ENCODE measurements at places on chromosomes 2 and 18.

- DNase-seq: no peak
Observed at GRCh38 chr2:198325359-198325758, 521.0 kb downstream of the PLCL1 start.

DNA sequence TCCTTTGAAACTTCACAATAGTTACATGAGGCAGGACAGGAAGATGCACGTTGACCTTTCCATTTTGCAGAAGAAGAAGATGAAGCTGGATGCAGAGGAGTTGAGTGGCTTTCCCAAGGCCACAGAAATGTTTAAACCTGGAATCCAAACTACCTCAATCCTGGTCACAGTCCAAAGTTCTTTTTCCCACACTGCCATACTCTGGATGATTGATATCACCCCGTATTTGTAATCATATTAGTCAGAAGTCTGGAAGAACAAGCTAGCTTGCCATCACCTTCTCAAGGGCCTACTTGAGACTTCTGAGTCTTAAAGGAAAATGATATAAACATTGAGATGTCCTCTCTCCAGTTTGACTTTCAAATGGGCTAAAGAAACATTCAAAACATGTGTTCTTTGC is 190.1 kb downstream of the LNPK start:
- DNase-seq: no peak

- no peak for DNase-seq
Observed at GRCh38 chr2:37342591-37343220, 1.7 kb upstream of the QPCT start.

DNA sequence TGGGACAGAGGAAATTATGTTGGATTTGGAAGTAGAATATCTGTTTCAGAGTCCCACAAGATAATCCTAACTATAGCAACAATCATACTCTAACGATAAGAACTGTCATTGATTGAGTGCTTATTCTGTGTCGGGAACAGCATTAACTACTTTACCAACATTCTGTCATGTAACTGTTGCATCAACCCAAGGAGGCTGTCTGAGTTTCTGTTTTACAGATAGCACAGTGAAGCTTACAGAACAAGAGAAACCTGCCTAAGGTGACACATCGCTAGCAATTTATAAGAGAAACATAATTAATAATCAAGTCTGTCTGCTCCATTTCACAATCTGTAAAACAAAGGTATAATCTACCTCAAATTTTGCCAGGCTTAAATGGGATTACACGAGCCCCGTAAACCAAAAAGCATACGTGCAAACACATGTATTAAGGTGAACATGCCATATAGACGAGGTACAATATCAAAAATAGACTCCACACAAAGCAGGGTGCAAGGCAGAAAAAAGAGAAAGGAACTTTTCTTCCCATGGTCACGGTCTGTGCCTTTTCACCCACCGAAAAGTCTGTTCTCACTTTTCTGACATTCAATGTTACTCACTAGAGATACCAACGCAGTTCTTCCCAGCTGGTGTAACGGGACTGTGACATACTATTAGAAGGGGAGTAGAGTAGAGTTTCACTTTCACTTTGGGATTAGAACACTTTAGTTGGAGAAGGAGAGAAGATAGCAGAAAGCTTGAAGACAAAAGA is 37.2 kb upstream of the SLC8A1 start:
- DNase-seq: no peak

DNA sequence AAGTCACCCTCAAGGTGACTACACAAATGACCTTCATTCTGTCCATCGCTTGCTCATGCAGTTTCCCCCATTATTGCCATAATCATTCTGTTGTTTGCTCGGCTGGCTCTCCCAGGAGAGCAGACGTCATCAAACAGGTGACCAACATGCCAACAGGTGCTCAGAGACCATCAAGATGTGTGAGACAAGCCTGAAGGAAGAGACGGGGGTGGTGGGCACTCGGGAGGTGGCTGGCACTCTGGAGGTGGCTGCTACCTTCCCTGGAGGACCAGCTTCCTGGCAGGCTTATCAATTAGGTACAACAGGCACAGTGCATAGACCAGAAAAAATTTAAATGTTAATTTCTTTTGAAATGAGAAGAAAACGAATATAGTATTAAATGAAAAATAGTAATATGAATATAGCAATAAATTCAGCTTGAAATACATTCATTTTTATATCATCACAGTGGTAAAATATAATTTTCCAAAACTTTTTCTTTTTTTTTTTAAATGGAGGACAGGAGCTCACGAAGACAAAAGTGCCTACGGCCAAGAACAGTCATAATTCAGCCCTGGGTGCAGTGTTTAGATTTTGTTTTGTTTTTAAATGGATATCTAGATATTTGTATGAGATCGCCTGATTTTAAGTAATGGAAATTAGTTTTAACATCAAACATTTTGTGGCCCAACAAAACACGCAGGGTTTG is 16.9 kb upstream of the HAAO start:
- no peak for DNase-seq

DNA sequence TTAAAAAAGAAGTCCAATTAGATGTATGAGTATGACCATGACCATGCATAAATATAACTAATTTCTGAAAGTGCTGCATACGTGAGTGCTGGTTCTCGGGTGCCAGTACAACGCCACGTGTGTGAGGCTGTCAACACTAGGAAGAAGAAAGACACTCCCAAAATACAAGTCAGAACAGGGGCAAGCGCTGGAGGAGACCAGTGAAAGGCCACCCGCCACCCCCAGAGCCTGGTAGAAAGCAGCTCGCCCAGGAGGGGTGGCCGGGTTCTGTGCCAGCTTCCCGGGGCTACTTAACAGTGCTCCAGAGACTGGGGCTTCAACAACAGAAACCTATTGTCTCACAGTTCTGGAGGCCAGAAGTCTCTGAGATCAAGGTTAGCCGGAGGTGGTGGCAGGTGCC is 147.6 kb downstream of the RTP5 start:
- no peak for DNase-seq

DNA sequence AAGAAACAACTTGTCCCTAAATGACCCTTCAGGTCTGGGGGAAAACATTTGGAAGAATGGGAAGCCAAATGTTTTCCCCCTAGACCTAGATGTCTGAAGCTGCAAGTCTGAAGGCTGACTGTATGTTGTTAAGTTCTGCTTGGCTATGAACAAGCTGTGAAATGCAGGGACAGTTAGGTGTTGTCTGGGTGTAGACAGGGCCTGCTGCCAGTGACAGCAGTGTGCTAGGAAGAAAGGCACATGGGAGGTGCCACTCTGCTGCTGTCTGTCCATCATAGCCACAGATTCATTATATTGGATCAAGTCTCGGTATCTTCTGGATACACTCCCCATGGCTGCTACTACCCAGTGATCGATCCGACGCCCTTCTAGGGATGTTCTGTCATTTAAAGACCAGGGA is 265.9 kb upstream of the PXDN start:
- no peak for DNase-seq

DNA sequence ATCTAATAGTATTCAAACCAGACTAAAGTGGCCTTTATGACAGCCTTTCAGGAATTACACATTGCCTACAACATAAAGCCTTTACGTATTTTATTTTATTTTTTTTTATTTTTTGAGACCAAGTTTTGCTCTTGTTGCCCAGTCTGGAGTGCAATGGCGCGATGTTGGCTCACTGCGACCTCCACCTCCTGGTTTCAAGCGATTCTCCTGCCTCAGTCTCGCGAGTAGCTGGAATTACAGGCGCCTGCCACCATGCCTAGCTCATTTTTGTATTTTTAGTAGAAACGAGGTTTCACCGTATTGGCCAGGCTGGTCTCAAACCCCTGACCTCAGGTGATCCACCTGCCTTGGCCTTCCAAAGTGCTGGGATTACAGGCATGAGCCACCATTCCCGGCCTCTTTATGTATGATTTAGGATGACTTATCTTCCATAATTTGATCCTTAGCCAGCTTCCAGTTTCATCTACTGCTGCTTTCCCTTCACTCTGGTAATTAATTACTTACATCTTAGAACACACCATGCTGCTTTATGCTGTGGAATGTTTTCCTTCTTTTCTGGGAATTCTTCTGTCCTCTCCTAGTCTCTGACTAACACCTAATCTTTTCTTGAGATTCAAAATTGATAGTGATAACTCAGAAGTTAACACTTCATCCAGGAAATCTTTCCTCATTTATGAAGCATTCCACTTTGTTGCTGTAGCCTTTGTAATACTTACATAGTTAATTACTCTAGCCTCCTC is 2.6 kb downstream of the USP14 start:
- DNase-seq: no peak

DNA sequence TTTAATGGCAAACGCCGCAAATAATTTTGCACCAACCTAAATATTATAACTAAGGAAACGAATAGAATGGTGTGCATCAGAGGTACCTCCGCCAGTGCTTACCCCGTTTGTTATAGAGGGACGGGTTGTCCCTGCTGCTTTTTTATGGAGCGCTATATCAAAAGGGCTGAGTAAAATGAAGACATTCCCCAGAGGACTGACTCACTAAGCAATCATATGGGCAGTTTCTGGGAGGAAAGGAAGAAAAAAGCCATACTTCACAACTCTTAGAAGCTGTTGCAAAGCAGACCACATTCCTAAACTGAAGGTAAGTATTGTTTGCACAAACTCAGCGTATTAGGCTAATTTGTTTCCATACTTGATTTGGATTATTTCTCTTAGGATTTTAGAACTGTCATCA is 12.9 kb downstream of the ID2 start:
- no peak for DNase-seq

DNA sequence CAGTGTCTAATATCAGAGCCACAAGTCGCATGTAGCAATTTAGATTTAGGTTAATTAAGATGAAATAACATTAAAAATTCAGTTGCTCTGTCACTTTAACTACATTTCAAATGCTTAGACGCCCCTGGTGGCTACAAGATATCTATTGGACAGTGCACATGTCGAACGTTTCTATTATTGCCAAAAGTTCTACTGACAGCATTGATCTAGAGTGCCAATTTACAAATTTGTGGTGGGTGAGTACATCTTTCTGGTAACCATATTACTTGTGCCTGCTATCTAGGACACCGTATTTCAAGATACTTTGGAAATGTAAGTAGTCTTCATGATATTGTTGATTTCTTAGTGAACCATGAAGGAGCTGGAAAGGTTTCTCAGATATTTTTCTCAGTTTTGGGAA is 20.2 kb downstream of the PIK3C3 start:
- no peak for DNase-seq

DNA sequence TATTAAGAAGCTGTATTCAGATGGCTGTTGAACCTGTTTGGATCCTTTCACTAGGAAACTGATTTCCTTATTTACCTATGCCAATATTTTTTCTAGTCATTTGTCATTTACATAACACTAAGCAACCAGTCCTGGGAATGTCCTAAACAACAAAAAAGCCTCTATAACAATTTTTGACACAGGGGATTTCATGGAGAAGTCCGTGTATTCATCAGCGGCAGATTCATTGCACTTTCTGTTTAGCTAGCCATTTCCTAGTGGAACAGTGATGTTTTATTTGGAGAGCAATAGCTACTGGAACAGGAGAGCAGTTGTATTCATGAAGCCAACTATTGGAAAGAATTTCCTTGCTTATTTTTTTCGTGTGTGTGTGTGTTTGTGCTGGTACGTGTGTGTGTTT is 604.3 kb upstream of the POU3F3 start:
- DNase-seq: no peak

GRCh38 chr18:816088-816653 is 4.1 kb upstream of the YES1 start:
- DNase-seq: no peak

- no peak for DNase-seq
Observed at GRCh38 chr2:172442072-172442895, 14.9 kb downstream of the ITGA6 start.

DNA sequence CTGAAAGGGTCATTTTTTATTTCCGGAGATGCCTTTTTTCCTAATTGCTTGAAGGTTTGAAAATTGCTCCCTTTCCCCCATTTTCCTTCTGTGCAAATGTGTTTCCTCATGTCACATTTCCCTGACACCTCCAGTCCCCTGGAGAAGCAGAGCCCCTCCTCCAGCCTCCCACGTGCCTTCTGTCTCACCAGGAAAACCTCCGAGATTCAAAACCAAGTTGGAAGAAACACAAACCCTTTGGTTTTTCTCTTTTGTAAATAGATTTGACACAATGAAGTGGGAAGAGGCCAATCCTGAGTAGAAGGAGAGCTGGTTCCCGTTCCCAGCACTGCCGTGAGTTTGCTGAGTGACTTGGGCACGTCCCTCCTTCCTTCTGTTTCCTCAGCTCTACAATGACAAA is 125.4 kb upstream of the MYCN start:
- DNase-seq: no peak

- DNase-seq: no peak
Observed at GRCh38 chr2:219440388-219441256, 6.0 kb downstream of the SPEG start.

GRCh38 chr2:19577723-19578122 is 219.3 kb upstream of the OSR1 start:
- no peak for DNase-seq

DNA sequence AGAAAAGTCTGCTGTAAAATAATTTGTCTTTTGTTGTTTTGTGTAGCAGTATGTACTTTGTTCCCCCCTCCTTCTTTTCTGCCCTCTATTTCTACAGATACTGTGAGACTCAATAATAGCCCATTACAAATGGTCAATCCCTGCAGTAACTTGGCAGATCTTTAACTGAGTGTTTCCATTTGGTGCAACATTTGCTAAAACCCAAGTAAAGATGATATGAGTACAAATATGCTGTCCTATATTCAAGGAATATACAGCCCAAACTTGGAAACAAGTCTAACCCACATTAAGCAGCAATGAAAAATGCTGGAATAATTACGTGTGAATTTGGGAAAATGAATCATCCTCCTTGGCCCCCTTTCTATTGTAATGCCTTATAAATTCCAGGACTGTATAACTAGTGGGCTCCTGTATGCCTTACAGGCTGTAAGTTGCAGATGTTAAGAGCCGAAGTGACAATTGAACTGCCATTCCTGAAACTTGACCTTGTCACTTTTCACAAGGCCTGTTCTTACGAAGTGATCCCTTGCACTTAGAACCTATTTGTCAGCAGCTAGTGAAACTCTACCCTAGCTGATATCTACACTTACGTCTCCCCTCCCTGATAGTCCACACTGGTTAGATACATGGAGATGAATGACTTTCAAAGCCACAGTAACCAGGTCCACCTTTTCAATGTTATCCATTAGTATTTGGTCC is 104.9 kb downstream of the IRS1 start:
- no peak for DNase-seq

- no peak for DNase-seq
Observed at GRCh38 chr2:178188466-178188865, 5.8 kb upstream of the OSBPL6 start.

DNA sequence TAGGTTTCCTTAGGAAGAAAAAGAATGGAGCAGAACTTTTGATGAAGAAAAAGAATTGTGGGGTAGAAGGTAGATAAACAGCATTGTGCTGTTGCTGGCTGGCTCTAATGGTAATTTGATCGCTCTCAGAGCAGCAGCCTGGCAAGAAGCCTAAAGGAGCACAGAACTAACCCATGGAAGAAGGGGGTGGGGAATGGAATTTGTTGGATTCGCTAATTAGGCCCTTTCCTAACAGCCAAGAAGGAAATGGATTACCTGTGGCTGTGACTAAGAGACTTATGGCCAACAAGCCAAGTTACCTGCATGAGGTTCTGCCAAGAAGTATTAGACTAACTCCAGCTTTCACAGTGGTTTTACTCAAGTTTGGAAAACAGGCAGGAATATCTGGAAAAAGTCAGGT is 210.6 kb downstream of the IKZF2 start:
- DNase-seq: peak; percentile 24

GRCh38 chr2:10775021-10775780 is 37.4 kb downstream of the PDIA6 start:
- DNase-seq: no peak
